ENCODE measurements at places on chromosomes 2 and 18.

GRCh38 chr18:24799176-24799575 lies 338.7 kb downstream of the HRH4 start:
- no peak for DNase-seq

DNA sequence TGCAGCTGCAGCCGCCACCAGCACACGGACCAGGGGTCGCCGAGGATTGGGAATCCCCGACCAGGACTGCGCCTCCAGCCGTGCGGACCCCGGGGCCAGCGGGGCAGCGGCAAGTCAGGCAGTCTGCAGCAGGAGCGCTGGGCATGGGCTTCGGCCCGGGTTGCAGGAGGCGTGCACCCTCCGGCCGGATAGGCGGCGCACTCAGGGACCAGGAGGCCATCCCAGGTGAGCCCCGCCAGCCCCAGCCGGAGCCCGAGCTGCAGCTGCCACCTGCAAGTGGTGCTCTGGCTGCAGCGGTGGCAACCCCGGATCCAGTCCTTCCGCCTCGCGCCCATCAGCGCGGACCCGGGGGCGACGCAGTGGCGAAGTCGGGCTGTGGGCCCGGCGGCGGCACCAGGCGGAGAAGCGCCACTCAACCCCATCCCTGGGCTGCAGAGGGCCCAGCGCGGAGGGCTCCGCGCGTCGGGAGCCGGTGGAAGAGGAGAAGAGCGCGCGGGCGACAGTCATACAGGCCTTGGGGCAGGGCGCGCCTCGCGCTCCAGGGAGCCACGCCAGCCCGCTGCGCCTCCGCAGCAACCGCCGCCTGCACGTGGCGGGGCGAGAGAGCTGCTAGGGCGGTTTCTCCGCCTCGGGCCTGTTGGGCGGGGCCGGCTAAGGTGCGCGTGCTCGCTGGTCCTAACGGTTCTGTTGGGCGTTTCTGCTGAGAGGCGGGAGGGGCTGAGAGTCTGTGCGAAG lies 73.8 kb downstream of the RPIA start:
- DNase-seq: peak; percentile 70

GRCh38 chr2:151730262-151730975 lies 3.9 kb downstream of the NEB start:
- DNase-seq: no peak

GRCh38 chr2:179048099-179048498 lies 1.8 kb downstream of the CCDC141 start:
- DNase-seq: no peak

DNA sequence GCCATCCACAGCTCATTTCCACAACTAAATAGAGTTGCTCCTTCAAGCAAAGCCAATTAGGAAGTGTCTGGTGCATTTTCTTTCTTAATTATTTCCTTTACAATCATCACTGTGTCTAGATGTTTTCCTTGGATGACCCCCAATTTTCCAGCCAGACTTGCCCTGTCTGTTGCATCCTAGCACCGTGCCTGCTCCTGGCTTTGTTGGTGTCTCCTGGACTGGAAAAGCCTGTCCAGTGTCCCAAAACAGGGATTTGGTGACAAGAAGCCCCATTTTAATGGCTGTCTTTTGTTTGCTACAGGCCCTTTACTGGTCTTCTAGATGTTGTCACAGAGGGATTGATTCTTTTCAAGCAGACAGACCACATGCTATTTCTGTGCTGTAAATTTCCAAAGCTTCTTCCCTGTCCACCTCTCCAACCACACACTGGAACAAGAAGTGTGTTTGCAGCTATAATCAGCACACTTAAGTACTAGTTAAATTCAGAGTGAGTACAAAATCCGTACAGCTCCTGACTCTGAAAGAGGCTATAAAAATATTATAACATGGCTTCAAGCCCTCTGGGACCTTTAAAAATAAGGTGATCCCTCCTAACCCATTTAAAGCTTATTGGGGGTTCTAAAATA lies 38.4 kb downstream of the RNF144A start:
- DNase-seq: peak; percentile 44

- no peak for DNase-seq
These were observed 71.8 kb upstream of the DAPL1 start for GRCh38 chr2:158723181-158723838.

GRCh38 chr2:223797811-223798721 lies 39.3 kb downstream of the AP1S3 start:
- DNase-seq: no peak

DNA sequence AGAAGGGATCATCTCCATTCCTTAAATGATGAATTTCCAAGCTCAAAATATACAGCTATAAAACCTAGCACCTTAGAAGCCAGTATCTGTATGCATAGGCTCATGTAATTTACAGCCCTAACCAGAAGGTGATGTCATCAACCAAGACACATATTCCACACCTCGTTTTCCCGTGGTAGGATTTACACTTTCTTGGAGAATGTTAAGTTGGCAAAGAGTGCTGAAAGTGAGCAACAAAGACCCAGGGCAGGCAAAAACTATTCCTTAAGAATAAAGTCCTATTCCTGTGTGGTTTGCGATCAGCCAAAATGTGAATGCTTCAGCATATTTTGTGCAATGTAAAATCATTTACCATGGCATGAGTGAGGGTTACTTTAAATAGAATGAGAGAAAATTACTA lies 247.1 kb downstream of the OSR1 start:
- no peak for DNase-seq
